ENCODE measurements at places on chromosomes 6 and 20.

DNA sequence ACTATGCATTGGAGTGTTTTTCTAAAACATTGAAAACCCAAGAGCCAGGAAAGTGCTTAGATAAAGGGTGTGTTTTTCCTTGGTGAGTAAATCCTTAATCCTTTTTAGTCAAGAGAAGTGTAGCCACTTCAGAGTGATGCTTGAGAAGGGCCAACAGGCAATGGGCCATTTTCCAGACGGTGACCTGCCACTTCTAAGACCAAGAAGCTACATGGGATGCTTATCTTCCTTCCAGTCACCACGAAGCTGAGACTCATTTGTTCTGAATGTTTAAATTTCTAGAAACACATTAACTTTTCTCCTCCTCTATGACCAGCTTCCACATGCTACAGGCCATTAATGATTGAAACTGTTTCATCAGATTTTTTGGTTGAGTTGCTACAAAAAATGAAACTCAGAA, 34.4 kb upstream of the NHSL1 start:
- DNase-seq, result no peak

GRCh38 chr6:14772188-14772587, 473.7 kb upstream of the JARID2 start:
- DNase-seq, result no peak

DNA sequence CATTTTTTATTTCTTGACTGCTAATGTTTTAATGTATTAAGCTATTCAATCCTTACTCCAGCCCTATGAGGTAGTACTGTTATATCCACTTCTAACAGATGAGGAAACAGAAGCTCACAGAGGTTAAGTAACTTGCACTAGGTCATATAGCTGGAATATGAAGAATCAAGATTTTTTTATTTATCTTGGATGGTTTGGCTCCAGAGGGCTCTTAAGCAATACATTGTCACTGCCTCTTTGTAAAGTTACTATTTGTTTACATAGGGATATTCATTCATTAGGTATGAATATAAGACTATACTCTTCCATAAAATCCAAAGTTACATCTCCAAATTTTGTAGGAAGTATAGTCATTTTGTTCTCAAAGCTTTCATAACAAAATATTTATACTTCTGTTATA, 113.8 kb downstream of the LAMP5 start:
- no peak for DNase-seq

DNA sequence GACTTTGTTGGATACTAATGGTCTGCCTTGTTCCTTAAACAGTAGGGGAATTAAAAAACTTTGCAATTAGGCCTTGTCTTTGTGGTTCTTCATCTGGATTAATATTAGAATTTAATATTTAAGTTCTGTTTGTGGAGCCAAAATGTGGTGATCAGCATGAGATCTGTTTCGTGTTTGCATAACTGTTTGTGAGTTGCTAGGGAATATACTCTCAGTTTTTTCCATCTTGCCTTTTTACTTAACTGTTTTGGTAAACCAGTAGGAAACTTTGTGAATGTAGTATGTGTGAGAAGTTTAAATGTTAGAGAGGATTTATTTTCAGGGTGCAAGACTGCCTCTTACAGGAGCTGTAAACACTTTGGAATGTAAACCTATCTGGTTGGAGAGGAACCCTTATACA, 35.6 kb downstream of the LRRC1 start:
- DNase-seq, result no peak

- DNase-seq, result no peak
Observed at GRCh38 chr20:49905415-49906091, 9.8 kb downstream of the SPATA2 start.

- no peak for DNase-seq
Observed at GRCh38 chr20:46810448-46811223, 84.0 kb upstream of the EYA2 start.

Data from stimulated activated CD4-positive, alpha-beta T cell treated with anti-CD3 and anti-CD28 coated beads, Interleukin-2, amount 100 ng/mL, for 48 hours (primary cell).